Stimulated activated CD8-positive, alpha-beta memory T cell treated with anti-CD3 and anti-CD28 coated beads, Interleukin-4, amount 100 ng/mL, for 48 hours (primary cell): ENCODE measurements at places on chromosomes 7 and 10.

DNA sequence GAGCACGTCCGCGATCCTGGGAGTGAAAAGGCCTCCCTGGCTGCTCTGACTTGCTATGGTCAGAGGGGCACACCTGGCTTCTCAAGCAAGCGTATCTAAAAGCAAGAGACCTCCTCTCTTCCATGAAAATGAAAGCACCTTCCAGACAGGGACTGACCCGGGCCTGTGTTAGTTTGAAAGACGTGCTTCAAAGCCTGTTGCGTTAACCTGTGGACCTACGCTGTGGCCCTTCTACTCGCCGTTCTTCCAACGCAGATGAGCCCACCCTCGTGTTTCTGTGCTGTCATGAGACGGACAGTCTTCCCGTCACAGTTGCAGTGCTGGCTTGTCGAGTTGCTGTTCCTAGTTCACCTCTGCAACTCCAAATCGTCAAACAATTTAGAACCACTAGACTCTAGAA is 15.5 kb upstream of the GDI2 start:
- no peak for DNase-seq

DNA sequence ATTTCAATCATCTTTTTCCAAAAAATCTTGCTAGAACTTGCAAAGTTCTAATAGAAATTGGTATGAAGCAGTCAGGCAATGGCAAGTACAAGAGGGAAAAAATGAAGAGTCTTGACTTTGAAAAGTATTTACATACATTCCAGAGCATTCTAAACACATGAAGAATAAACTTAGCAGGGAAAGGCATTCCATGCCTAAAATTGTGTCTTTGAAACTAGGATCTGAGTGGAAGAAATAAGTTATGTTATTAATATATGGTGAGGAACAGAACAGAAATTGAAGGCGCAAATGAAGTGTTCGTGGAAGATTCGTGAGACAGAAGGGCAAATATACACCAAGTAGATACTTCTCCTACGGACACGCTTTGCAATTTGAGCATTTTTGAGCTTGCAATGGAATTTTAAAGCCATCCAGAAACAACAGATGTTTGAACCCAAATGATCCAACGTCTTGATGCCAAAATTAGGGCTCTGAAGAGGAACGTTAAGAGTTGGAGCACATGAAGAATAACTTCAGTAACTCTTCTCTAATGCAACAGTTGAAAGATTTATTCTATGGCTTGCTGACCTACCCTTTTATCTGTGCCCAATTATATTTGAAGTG is 40.6 kb upstream of the SEPTIN7 start:
- DNase-seq: no peak

DNA sequence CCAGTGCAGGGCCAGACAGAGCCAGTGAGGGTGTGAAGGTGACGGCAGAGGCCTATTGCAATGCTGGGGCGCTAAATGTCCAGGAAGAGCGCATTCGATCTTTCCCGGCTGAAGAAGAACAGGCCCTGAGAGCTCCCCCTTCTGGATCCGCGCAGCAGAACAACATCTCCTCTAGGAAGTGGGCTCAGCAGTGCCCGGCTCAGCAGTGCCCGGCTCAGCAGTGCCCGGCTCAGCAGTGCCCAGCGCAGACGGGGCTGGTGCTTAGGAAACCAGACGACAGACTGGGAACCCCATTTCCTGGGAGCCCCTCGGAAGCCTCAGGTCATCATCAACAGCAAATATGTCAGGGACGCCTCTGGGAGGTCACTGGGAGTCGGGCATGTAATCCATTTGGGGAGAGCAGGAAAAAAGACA is 4.7 kb upstream of the NOS3 start:
- peak; percentile 79 for DNase-seq

- DNase-seq: no peak
Measured at GRCh38 chr7:104039363-104039762, 49.9 kb upstream of the RELN start.

DNA sequence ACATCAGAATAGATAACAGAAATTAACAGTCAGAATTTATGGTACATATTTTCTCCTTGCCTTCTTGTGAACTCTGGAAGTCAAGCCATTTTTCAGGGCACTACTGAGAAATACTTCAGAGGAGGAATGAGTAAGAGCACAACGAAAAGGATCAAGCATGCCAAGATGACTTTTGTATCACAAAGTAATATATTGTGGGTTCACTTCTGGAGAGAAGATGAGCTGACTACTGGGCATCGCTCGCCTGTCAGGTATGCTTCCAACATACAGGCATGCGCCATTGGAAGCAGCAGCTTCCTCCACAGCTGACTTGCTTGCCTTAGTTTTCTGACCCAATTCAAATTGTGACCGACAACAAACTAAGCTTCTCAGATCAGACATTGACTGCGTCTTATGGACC is 137.3 kb downstream of the VTI1A start:
- DNase-seq: no peak

DNA sequence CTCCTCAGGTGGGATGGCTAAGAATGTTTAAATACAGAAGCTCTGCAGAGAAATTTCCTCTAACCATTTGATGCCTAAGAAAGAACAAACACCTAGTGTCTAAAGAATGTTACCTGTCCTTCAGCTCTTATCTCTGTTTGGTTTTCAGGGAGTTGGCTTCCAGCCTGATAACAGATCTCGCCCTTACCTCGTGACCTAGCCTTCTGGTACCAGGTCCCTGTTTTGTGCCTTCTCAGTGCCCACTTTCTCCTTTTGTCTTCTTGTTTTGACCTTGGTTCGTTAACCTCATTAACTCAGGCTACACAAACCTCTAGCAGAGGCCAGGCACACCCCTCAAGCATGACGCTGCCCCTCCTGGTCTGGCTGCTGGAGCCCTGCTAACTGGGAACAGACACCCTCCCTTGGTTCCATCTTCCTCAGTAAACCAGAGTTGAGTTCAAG is 16.1 kb upstream of the RAB11FIP2 start:
- no peak for DNase-seq

DNA sequence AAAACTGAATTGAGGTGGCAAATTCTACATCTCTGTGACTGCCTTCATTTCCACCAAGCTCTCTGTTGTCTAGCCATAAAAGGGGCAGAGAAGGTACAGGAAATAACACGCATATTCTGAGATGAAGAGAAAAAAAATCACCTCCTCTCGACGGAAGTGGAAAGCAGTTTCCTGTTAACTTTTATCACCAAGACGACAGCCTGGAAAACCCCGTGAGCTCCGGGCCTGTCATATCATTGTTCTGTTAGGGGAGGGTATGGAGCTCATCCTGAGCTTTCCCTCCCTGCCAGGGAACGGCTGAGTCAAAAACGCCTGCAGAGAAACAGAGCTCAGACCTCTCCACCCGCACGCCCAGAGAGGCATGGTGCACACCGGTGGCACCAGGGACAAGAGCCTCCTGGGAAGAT is 200.3 kb downstream of the PRPF18 start:
- peak; percentile 75 for DNase-seq

DNA sequence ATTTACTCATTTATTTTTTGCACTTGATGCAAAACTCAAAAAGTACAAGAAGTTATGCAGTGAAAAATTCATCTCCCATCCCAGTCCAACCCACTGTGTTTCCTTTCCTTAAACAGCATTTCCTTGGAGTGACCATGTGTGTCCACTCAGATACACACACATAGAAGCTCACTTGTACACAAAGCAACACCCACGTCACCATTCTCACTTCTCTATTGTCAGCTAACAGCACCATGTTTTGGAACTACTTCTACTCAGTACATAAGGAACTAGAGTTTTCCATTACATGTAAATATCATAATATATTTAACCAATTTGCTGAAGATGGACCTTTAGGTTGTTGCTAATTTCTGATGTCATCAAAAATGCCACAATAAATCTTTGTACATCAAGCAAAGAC is 167.6 kb downstream of the GRID1 start:
- DNase-seq: no peak

GRCh38 chr7:47954231-47954911 is 6.1 kb upstream of the PKD1L1 start:
- no peak for DNase-seq

DNA sequence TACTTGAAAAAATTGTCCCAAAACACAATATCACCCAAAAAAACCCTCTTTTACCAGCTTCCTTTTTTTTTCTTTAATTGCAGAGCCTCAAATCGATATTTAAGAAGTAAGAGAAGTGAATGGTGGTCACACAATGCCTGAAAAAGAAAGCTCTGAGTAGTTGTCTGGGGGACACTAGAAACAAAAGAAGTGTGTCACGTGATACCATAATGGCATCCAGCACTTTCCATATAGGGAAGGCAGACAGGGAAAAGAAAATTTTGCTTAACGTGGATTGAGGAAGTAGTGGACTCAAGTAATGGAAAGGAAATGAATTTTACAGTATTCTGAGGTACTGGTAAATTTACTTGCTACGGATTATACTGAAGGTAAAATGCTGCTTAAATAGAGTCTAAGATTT is 765.9 kb upstream of the C7orf33 start:
- DNase-seq: no peak

GRCh38 chr10:122051609-122052385 is 62.8 kb downstream of the TACC2 start:
- no peak for DNase-seq

GRCh38 chr7:149850007-149850594 is 11.9 kb downstream of the ZNF862 start:
- no peak for DNase-seq

GRCh38 chr7:604884-605531 is 85.4 kb upstream of the PDGFA start:
- DNase-seq: peak; percentile 75

GRCh38 chr10:128884033-128884425 is 583.0 kb upstream of the MGMT start:
- DNase-seq: no peak

DNA sequence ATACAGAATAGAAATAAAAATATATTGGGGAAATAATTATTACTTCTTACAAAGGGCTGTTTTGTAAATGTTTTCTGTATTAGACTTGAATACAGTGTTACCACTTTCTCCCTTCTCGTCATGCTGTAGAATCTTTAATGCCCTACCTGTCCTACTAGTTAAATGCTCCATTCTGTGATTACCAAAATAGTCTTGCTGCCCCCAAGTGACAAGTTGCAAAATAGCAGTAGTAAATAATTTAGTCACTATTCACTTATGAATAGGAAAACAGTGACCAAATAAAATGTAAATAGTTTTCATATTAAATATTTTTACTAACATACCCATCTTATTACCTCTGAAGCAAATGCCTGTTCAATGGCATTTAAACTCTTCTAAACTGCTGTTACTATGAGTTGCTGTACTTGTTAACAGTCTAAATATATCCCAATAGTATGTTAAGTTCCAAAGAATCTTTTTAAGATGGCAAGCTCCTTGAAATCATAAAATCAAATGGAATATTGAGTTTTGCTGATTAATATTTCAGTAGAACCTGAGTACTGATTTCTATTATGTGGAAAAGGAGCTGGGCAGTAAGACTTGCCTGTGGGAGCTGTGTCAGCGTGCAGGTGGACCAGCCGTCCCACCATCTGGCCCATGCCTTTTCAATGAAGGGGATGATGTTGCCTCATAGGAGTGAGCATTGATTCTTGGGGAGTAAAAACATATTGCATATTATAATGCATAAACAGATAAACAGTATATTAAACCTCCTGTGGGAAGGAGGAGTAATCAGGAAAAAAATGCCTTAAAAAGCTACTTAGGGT is 18.1 kb upstream of the OIT3 start:
- no peak for DNase-seq

DNA sequence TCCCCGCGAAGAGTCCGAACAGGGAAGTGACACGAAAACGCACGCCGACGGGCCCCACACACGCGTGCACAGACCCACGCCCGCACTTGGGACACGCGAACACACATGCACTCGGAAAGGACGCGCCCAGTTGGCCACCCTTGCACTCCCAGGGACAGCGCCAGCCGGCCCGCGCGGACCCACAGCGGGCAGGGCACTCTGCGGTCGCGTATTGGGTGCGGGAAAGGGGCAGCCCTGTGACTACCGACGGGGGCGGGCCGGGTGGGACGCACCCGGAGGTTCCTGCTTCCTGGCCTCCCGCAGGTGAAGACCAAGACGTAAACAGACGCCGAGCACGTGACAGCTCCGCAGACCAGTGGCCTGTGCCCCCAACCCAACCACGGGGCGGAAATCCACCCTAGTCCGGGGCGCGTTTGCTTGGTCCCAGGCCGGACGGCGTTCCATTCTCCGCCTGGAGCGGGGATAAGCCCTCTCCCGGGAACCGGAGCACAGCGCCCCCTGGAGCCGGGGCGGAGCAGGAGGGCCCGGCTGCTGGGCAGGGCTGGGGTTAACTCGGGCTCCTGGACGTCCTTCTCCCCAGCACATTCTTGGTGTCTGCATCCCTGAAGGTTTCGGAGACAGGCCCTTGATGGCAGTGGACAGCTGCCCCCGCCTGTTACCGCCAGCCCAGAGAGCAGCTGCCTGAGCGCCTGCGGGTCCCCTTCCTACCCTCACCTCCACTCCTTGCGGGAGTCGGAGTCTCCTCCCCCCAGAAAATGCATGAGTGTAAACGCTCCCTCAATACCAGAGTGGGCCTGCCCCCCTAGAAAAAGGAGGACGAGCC is 2.0 kb upstream of the LZTS2 start:
- peak; percentile 87 for DNase-seq

DNA sequence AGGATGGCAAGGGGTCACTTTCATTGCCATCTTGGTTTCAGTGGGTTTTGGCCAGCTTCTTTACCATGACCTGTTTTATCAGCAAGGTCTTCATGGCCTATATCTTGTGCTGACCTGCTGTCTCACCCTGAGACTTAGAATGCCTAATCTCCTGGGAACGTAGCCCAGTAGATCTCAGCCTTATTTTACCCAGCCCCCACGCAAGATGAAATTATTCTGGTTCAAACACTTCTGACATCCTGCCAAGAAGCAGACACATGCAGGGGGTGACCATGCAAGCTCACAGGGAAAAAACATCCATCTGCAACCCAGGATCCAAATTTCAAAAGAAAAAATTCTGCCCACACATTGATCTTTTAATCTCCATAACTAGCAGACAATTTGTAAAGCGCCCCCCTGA is 88.4 kb upstream of the EEPD1 start:
- DNase-seq: no peak

- DNase-seq: no peak
Measured at GRCh38 chr7:4837803-4838625, 23.8 kb downstream of the PAPOLB start.

- DNase-seq: peak; percentile 40
Measured at GRCh38 chr7:152145853-152146466, 120.5 kb downstream of the GALNT11 start.

DNA sequence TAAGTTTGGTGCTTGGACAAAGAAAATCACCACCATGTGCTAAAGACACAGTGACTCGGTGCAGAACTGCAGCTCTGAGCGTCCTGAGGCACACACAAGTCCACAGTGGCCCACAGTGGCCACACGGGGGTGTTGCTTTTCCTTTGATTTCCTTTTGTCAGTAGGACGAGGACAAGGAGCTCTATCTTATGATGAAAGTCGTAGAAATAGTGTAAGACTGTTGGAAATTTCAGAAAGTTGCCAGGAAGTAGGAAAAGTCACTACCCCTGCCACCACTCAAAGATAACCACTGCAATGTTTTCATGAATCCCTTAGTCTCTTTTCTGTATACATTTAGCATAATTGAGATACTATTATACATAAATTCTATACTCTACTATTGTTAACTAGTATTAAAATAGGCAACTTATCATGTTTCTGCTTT is 146.0 kb downstream of the TNS3 start:
- DNase-seq: no peak

- no peak for DNase-seq
Measured at GRCh38 chr7:105880571-105881330, 4.4 kb upstream of the ATXN7L1 start.
